CD4-positive, alpha-beta T cell treated with Interleukin-10 for 1 hour (primary cell): ENCODE measurements at places on chromosomes 12 and 14.

DNA sequence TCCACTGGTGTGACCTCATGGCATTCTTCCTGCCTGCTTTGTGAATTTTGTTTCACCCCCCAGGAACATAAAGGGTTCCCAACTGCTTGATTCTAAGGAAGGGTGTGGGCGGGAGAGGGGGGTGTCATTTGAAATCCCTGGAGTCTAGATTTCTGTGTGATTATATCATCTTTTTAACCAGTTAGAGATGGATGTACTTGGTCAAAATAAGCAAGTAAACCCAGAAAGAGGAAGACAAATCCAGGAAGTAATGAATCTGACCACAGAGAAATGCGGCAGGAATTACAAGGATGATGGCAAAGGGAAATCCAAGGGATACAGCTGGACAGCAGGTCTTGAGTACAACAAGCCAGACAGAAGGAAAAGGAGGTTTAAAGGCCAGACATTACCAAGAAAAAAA is 38.9 kb downstream of the DMAC2L start:
- no peak for DNase-seq

DNA sequence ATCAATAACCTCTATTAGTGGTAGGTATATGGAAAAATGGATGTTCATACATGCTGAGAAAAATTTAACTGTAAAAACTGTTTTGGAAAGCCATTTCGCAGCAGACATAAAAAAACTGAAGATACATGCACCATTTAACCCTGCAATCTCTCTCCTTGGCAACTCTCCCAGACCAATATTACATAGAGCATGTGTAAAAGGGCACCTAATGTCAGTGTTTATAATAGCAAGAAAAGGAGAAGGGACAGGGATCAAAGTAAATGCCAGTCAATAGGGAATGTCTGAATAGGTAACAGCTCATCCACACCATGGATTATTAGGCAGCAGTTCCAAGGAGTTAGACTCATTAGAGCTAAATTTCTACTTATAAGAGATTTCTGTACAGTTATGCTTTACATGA is 77.2 kb downstream of the BTG1 start:
- no peak for DNase-seq

DNA sequence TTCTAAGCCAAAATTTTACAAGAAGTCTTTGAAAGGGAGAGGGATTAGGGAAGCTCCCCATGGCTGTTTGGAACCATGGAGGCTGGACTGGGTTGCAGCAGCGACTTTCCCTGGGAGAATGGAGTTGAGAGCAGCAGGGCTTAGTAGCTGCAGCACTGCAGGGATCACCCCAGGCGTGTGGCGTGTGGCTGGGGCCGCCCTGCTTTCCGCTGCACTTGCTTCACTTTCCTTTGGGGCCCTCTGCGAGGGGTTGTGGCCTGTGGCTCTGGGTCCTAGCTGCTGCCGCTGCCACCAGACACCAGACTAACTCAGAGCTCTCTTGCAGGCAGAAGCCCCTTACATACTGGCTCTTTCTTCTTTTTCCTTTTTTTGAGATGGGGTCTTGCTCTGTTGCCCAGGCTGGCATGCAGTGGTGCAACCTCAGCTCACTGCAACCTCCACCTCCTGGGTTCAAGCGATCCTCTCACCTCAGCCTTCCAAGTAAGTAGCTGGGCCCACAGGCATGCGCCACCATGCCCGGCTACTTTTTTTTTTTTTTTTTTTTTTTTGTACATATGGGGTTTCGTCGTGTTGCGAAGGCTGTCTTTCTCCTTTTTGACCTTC is 25.4 kb downstream of the CCDC62 start:
- DNase-seq = no peak

DNA sequence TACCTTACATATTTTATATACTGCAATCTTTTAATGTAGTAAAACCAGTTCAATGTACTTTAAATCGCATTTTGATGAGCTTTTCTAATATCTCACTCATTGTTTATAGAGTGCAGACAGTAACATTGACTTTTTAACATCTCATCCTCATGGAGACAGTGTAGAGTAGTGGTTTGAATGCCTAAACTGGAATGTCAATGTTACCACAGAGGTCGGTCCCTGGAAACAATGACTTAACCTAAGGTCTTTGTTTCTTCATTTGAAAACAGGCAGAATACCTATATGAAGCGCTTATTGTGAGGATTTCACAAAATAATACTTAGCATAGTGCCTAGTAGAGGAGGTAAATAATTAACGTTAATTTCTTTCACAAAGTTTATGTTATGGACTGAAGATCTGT is 5.0 kb downstream of the CDK17 start:
- DNase-seq = no peak

DNA sequence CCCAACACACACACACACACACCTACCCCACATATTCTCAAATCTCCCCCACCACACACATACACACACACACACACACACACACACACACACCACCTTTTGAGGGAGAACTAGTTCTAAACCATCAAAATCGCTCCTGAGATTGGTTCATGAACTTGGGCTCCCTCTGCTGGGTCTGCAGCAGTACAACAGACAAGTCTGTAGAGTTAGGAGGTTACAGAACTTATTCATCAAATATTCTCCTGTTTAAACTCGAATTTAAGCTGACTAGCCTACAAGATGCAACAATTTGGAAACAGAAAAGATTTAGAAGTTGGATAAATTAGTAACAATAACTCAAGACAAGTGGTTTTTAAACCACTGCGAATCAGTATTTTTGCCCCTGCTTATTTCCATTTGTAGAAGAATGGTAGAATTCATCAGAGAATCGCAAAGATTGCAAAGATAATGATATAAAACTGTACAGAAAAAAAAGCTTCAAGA is 136.4 kb upstream of the USP15 start:
- DNase-seq = peak; percentile 43

GRCh38 chr12:130398100-130398848 is 60.6 kb downstream of the PIWIL1 start:
- no peak for DNase-seq

DNA sequence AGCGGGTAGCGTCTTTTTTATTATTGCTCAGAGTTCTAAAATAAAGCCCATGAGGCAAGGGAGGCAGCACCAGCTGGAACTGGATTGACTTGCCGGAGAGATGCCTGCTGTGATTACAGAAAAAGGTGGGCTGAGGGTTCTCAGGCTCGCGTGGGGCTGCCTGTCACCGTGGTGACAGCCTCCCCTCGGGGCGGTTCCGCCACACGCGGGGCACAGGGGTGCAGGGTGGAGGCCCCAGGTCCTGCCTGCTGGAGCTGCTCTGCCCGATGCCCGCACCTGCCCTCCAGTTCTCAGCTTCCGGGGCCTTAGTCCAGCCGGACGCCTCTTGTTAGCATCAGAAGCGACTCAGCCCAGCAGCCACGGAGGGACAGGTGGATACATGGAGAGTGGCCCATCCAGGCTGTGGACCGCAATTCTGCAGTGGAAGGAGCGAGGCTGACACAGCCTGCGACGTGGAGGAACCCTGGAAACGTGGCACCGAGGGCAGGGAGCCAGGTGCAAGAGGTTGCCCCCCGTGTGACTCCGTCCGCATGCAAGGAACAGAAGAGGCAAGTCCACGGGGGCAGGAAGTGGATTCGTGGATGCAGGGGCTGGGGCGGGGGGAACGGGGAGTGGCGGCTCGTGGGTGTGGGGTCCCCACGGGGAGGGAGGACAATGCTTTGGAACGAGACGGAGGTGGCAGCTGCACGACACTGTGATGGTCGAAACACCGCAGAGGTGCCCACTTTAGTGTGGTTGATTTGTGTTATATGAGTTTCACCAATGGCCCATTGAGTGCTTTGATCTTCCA is 79.5 kb downstream of the GALNT9 start:
- DNase-seq = no peak

DNA sequence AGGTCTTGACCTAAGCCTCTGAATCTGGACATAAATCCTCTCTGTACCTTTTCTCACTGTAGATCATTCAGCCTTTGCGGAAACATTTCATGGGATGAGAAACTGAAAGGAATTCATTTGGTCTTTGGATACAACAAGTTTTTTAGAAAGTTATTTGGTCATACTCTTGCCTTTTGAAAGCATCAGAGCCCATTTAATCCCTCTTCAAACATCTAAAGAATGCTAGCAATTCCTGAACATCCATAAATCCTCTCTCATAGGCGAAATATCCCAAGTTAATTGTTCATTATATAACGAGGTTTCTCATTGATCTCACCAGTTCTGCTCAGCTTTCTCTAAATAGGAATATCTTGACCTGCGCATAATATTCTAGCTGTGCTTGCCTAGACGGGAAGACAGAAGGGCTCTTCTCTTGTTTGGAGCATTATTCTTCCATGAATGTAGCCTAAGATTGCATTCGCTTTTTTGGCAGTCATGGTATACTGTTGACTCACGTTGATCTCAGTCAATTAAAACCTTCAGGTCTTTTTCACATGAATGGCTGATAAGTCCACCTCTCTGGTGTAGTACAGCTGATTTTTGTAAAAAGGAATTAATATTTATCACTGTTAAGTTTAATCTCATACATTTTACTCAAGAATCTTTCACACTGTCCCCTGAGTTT is 24.1 kb downstream of the NTN4 start:
- DNase-seq = no peak

GRCh38 chr12:28216016-28216415 is 25.8 kb downstream of the CCDC91 start:
- no peak for DNase-seq

DNA sequence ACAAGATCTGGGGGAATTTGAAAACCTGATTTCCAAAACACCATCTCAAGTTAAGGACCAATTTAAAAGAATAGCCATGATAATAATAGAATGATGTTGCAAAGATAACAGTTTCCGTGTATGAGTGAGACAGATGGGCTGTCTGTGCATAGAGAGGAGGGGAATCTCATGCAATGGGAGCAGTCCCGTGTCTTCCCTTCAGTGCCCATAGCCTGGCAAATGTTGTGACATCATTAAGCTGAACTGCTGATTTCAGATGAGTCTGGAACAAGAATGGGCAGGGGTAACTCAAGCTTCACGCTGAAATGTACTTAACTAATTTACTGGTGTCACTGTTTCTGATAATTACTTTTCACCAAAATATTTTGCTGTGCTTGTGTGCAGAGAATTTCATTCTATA is 454.0 kb downstream of the FOXG1 start:
- no peak for DNase-seq

- no peak for DNase-seq
These were observed 260.6 kb upstream of the GARIN6 start for GRCh38 chr12:99386907-99387306.

DNA sequence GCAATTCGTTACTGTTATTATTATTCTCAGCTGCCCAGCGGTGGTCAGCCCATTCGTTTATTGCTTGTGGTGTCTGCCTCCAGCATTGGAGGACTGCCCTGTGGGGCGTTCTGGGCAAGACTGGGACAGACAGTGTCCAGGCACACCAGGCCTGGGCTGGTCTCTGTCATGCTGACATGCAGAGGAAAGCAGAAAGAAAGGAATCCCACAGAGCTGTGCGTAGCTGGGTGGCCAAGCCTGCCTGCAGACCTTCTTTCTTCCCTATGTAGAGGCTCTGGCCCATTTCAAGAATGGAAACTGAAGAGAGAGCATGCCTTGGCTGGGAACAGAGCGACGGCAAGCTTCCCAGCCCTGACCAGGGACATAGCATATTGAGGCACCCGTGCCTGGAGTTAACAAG is 525.3 kb upstream of the TBX3 start:
- no peak for DNase-seq

DNA sequence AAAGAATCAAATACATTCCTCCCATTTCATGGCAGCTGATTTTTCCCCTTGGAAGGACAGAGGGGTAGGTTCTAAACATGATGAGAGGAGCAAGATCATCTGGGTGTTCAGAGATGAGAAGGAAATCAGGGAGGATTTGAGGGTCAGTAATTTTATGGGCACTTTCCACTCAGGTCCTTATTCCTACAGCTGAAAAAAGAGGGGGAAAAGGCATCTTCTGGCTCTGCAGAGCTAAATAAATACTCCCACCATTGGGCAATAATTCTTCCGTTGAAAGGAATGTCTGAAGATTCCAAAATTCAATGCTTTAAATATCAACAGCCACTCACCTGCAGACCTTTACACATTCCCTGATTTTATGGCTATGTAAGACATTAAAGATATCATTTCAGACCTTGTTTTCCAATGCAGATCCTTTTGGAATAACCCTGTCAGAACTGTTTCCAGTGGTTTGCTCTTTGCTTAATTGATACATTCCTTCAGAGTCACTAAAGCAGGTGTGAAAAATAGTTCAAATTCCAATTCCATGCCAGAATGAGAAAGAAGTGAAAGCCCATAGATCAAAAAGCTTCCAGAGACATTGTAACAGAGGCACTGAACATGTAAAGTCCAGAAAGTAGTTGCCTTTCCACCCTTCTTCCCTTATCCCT is 233.3 kb upstream of the KRR1 start:
- DNase-seq = no peak

GRCh38 chr12:106144847-106145246 is 6.1 kb upstream of the NUAK1 start:
- DNase-seq = no peak

DNA sequence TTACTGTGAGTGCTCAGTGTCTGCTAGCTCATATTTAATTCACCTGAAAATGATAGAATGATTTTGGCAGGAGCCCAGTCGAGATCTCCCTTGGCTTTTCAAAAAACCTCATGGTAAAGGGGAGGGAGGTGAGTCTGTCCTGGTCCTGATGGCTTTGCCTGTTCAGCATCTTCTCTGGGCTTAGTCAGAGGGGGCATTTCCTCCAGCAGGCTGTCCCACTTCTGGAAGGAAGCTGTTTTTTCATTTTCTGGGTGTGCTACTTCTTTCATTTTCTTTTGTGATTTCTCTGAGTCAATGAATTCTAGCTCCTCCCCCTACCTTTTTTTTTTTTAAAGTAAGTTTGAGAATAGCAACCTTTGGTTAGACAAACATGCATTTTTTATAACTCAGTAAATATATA is 58.8 kb downstream of the TMX1 start:
- DNase-seq = no peak

DNA sequence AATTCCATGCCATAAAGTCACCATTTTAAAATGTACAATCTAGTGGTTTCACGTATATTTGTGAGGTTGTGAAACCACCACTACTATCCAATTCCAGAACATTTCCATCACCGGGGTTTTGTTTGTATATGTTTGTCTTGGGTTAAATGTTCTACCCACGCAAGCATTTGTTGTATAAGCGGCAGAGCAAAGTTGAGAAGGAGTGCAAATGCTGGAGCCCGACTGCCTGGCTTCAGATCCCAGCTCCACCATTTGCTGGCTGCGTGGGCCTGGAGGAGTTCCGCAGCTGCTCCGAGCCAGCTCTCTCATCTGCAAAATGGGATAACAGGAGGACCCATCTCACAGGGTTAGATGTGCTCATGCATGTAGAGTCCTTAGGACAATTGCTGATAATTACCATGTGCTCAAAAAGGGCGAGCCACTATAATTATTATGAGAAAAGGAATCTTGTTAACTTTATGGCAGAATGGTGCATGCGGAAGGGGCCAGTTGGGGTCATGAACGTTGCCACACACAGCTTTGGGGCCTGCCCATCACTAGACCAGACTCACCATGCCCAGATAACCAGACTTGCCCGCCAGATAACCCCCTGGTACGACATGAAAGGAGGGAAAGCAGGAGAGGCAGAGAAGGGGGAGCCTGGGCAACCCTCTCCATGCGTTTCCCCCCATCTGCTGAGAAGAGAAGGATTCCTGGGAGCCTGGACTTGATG is 6.4 kb downstream of the ACTN1 start:
- DNase-seq = no peak

GRCh38 chr12:16857456-16857923 is 251.5 kb upstream of the LMO3 start:
- DNase-seq = no peak
